ENCODE measurements at places on chromosomes 5 and 9.

DNA sequence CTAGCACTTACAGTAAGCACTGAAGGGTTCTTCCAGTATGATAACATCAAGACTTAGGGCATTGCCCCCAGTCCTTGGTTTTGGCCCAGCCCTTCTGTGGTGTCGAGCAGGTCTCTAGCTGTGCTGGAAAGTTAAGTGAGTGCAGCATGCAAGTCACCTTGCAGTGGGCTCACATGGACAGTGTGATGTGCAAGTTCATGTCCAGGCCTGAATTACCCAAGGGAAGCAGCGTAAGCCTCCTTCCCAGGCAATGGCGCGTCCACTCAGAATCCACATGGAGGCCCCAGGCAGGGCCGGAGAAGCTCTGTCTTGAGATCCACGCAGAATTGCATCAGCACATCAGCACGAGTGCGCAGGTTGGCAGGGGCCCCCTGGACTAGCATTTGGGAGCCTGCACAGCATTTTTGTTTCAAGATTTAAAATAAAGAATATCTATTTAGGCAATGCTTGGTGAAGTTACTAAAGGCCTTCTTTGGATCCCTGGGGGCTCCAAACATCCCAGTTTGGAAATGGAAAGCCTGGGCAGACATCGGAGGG is 108.4 kb upstream of the ALDH1B1 start:
- no peak for DNase-seq

DNA sequence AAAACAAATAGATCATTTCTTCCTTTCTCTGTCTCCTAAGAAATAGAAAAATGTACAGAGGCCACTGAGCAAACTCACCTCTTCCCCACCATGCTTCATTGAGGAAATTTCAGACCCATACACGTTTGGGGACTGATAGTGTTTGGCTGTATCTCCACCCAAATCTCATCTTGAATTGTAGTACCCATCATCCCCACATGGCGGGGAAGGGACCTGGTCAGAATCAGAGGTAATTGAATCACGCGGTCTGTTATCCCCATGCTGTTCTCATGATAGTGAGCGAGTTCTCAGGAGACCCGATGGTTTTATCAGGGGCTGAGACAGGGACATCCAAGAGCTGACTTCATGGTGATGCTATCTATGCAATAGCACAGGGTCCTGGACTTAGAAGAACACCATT is 1655.8 kb downstream of the MAT2B start:
- no peak for DNase-seq

- DNase-seq: no peak
These were observed 10.5 kb downstream of the DOCK2 start for GRCh38 chr5:169647566-169647965.

DNA sequence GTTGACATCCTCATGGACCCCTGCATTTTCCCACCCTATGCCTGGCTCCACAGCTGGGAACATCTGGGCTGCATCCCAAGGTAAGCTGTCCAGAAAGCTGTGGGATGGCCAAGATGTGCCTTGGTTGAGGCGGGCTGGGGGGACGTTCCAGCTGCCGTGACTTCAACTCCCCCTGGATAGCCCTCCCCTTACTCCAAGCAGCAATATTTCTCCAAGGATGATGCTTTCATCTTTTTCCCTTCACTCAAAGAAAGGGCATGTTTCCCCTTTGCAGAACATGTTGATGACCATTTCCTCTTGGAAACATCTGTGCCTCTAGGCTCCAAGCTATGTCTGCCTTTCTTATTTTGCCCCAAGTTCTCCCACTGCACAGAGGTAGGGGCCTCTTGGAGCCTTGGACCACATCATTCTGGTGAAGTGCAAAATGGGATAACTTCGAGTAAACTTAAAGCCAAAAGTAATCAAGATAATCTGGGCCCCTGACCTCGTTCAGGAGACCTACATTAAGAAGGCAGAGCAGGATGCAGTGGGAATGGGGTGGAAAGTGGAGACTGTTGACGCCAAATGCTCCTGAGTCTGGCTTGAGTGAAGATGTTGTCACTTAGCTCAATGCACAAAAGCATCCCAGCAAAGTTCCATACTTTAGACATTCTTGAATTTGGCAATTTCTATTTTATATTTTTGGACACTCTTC is 175.2 kb downstream of the GAS1 start:
- no peak for DNase-seq

DNA sequence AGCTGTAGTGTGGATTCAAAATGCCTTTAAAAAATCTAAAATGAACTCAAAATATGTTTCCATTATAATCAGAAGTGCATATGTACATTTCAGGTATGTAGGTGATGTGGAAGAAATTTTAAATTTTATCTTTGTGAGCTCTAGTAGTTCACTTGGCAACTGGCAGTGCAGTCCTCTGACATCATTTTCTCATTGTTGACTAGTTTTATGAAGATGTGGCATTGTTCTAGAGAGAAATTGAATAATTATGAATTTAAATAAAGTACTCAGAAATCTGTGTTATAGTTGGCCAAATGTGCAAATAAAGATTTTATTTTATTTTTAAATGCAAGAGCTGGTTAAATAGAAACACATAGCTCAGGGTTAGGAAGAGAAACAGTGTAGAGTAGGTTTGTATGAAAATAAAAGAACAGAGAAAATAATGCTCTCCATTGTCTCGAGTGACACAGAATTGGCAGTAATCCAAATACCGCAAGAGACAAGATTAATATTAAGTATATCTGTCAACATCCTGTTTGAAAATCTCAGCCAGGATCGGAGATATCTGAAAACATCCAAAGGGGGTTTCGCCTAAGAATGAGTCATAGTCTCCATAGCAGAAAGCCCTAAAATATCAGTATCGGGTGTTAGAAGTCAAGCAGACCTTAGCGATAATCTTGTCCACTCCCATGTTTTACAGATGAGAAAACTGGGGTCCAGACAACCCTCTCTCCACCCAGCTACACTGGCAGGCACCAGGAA is 189.4 kb downstream of the CCDC192 start:
- DNase-seq: no peak

DNA sequence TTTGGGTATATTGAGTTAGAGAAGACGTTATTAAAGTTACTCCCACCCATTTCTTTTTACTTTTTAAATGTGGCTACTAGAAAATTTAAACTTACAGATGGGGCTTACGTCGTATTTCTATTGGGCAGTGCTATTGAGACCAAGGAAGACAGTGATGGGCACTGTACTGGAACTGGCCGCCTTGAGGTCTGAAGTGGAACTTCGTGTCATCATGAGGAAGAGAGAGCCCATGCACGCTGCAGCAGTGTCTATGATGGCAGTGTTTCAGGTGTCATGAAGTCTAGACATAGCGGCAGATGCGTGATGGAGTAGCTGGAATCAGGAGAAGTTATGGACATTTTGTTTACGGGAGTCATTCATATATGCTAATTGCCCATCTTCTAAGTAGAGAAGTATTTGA is 143.7 kb downstream of the LRRC70 start:
- no peak for DNase-seq

DNA sequence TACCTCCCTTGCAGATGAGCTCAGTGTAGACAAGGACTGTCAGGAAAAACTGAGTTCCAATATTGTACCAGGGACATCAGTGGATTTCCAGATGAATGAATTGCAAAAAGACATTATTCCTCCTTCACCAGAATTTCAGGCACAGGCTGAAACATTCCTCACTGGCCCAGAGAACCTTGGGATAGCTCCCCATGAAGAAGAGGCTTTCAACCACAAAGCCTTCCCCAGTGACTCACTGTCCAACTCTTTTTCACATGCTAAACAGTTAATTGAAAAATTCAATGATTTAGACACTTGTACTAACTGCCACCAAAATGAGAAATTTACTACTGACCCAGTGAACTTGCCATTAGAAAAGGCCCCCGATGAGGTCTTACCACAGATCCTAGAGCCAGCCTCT is 144.5 kb downstream of the UNC13B start:
- DNase-seq: no peak

DNA sequence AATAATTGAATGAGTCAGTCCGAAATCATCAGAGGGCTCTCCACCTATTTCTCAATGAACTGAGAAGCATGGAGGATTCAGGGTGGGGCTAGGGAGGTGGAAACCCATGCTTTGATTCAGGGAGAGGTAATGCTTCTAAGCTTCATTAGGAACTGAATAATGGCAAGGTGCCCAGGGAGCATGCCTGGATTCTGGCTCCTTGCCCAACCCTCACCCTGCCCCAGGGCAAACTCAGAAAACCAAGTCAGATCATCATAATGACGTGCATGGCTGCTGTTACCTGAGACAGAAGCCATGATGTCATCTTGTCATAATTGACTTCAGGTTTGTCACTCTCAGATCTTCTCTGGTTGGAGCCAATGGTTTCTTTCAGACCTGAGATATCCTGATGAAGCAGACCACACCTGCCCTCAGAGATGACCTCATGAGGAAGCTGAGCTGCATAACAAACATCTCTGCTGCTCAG is 199.6 kb downstream of the SYK start:
- DNase-seq: no peak

DNA sequence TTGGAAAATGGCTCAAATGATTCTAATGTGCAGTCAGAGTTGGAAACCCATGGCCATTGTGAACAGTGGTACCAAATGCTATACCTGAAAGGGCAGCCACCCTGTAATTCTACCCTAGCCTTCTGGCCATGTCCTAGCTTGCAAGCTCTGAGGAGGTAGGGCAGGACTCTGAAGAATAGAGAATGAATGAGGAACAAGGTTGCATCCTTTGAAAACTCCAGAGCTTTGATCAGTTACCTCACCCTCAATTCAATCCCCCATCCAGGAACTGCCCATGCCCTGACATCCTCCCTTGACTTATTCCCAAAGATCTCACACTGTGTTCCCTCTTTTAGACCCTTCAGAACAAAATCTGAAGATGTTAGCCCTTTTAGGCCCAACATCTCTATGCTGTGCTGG is 17.8 kb upstream of the ERMP1 start:
- DNase-seq: no peak

DNA sequence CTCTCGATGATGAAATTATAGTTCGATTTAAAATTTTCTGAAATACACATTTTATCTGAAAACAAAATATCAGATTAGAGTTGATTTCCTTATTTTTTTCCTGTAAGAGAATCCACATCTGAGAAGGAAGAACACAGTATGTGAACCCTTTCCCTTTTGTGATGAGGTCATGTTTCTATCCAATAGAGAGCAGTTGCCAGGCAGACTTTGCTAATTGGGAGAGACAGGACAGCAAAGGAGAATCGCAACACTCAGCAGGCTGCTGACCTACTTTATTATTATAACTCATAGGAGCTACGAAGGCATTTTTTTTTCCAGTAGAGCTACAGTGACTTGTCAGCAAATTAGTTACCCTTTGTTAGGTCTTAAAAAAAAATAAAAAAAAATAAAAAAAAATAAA is 242.1 kb downstream of the HCN1 start:
- no peak for DNase-seq

DNA sequence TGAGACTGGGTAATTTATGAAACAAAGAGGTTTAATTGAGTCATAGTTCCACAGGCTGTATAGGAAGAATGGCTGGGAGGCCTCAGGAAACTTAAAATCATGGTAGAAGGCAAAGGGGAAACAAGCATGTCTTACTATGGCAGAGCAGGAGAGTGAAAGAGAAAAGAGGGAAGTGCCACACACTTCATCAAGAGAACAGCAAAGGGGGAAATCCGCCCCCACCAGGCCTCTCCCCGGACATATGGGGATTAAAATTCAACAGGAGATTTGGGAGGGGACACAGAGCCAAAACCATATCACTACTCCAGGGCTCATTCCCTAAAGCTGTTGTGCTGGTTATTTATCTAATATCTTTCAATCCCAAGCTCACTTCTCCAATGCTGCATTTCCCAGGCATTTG is 50.2 kb upstream of the NR3C1 start:
- no peak for DNase-seq

- DNase-seq: no peak
These were observed 11.0 kb downstream of the CDH10 start for GRCh38 chr5:24633715-24634325.

- DNase-seq: no peak
These were observed 555.5 kb downstream of the CDH9 start for GRCh38 chr5:26482810-26483375.

- no peak for DNase-seq
These were observed 76.7 kb upstream of the GDNF start for GRCh38 chr5:37916525-37916924.

DNA sequence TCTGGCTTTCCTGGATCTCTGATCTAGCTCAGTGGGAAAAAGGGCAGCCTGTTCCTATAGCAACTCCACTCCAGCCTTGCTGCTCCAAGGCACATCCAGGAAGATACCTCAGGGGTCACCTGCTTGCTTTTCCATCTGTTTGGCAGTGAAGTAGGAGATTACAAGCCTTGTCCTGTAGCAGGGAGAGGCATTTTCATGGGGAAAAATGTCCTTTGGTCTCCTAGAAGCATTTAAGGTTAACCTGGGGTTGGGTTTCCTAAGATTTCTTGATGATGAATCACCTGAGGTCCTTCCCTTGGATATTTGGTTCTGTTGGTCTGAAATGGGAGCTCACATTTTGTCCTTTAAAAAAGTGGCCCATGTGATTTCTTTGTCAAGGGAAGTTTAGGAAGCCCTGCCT is 1.5 kb upstream of the TMEM174 start:
- DNase-seq: no peak

GRCh38 chr5:59661311-59661710 is 232.2 kb downstream of the PDE4D start:
- DNase-seq: no peak

DNA sequence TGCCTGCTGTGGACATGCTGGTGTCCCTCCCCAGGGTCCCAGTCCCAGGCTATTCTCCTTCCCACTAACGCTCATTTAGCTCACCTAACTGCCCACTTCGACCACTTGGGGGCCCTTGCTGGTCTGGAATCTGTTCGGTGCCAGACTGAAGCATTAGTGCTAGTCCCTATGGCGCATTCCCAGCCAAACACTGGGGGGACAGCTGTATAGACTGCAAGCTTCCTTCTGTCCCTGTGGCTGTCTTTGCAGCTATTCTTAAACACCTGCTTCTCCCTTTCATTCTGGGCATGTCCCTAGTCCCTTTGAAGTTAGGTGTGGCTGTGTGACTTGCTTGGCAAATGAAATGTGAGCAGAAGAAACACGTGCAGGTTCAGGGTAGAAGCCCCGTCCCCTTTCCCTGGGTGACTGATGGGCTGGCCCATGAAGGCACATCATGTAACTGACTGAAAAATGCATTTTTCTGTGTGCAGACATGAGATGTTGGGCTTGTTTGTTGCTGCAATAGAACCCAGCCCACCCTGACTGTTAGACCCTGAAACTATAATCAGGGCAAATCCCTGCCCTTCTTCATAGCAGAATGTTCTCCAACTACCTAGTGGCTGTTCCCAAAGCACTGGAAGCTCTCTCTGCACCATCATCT is 134.4 kb downstream of the BARX1 start:
- DNase-seq: no peak

DNA sequence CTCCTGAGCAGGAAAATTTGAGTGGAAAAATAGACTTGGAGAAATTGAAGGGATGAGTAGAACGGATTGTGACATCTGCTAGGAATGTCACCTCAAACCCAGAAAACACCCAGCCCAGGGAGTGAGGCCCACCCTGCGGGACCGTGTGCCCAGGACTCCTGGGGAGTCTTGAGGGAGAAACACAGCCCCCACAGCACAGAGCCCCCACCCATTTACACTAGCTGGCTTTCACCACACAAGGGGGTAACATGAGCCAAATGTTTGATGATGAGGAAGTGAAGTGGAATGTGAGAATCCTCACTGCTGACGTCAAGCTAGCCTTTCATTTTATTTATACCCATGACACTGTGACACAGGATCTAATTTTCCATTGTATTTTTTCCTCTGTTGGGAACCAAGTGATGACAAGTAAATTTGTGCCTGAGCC is 42.8 kb upstream of the PDE8B start:
- DNase-seq: peak; percentile 5
